ENCODE measurements at places on chromosomes 5 and 9.

GRCh38 chr9:9920425-9921060, 692.3 kb downstream of the PTPRD start:
- no peak for DNase-seq

- no peak for DNase-seq
Observed at GRCh38 chr5:129114539-129115193, 20.1 kb downstream of the ISOC1 start.

DNA sequence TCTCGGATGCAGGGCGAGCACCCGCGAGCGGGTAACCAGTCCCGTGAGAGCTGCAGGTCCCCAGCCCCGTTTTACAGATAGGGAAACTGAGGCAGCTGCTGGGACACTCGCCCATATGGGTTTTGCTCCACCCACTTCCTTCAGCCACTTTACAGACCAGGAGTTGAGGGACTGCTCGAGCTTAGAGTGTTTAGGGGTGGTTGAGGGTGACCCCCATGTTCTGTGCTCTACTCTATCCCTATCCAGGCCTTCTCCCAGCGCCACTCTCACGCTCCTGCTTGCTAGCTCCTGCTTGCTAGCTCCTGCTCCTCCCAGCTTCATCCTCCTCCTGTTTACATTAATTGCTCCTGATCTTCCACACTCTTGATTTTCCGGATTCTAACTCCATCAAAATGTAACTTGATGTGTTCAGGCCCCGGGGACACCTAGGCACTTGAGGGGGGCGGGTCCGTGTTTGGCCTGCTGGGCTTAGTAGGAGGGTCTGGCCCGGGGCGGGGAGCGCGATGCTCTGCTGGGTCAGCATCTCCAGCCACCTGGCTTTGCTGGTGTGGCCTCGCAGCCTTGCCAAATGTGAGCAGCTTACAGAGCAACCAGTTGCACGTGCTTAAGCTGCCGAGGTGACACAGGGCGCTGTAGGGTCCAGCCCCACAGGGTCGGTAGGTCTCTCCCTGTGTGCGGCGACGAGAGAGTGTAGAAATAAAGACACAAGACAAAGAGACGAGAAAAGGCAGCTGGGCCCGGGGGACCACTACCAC, 1.5 kb upstream of the PTGES2 start:
- no peak for DNase-seq

DNA sequence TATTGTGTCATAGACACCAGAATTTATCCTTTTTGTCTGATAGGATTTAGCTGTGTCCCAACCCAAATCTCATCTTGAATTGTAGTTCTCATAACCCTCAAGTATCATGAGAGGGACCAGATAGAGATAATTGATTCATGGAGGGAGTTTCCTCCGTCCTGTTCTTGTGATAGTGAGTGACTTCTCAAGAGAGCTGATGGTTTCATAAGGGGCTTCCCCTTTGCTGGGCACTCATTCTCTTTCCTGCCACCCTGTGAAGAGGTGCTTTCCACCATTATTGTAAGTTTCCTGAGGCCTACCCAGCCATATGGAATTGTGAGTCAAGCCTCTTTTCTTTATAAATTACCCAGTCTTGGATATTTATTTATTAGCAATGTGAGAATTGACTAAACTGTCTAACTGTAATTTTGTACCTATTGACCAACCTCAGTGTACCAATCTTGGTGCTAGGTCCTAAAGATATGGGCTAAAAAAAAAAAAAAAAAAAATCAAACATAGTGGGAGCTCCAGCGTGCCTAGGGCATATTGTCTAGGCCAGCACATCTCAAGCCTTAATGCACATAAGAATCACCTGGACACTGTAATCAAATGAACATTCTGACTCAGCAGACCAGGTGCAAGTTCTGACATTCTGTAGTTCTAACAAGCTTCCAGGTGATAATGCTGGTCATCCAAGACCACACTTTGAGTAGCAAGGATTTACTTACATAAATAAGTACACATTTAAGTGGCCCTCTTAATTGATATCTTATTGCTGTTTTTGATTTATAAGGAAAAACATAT, 30.5 kb downstream of the ST8SIA4 start:
- DNase-seq, result peak; percentile 34

DNA sequence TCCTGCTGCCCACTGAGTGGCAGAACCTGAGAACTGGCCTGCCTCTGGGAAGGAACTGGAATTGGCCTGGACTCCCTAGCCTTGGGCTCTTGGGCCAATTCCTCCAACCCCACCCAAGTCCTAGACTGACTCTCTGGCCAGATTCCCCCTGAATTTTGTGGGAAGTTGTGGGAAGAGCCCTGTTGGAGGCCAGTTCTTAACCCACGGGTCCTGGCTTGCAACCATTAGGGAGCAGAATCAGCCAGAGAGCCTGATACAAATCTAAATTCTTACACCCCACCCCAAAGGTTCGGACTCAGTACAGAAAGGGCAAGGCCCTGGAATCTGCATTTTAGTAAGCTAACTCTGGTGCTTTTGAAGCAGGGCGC, 125.3 kb upstream of the SLC25A48 start:
- DNase-seq, result no peak

- no peak for DNase-seq
Observed at GRCh38 chr5:140259500-140259899, 43.4 kb downstream of the PFDN1 start.

DNA sequence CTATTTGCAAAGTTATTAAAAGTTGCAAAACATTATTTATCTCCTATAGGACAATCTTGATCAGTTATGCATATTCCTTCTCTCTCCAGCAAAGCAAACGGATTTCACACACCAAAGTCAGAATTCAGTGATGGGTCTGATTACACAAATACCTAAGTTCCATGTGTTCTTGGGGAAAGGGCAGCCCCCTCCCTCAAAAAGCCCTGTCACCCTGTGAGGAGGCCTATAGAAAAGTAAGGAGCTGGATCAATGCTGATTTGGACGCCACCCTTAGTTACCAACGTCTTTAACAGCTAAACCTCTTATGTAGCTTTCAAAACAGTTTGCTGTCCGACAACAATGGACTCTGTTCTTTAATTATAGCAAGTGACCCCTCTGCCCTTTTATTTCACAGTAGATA, 6.4 kb downstream of the ZNF608 start:
- DNase-seq, result no peak

- no peak for DNase-seq
Observed at GRCh38 chr9:19108038-19108437, 5.3 kb upstream of the HAUS6 start.

DNA sequence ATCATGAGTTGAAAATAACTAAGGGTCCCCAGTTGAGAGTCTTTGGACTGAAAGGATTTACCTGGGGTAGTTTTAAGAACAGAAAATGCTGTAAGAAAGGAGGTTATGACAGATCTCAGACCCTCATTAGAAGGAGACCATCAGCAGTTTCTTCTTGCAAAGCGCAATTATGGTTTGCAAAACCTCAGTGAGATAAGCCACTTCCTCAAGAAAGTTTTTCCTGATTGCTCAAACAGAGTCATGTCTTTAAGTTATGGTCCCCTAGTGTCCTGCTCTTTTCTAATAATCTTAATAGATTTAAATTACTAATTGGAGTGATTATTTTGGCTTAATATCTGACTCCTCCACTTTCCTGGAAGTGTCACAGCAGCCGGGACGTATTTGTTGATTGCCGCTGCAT, 293.2 kb upstream of the KLF4 start:
- no peak for DNase-seq

- DNase-seq, result no peak
Observed at GRCh38 chr9:33117306-33117705, 40.8 kb upstream of the SMU1 start.

- no peak for DNase-seq
Observed at GRCh38 chr5:95931079-95931833, 30.4 kb downstream of the ELL2 start.

GRCh38 chr5:73387149-73387591, 61.4 kb downstream of the FOXD1 start:
- DNase-seq, result no peak

DNA sequence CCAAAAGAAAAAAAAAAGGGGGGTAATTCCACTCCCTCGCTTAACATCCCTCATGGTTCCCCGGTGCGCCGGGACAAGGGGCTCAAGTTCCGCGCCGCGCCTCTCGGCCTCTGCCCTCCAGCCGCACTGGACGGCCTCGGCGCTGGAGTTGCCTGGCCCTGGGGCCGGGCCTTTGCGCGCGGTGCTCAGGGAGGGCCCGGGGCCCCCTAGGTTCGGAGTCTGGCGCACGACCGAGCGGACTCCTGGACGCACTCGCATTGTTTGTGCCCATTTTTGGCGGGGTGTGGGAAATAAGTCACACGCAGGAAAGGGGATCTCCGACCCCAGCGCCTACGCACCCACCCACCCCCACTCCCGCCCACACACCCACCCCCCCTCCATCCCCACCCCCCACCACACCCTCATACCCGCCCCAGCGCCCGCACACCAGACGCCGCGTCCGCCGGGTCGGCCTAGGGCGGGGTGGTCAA, 381 bp downstream of the MED22 start:
- DNase-seq, result peak; percentile 52

GRCh38 chr9:27472195-27472594, 51.9 kb upstream of the IFNK start:
- no peak for DNase-seq

DNA sequence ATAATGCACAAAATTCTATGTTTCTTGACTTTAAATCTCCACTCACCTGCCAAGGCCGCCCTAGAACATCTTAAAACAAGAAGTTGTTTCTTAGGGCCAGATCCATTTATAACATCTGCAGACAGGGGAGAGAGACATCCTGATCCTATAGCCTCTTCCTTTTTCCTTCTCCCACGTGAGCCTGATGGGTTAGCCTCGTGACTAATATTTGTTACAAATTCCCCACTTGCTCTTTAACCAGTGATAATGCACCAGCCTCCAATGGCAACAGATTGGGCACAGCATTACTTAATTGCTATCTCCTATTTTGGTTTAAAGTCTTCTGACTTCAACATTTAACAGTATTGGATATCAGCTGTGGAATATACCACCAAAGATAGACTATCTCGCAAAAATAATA, 196.5 kb downstream of the GADD45G start:
- no peak for DNase-seq

DNA sequence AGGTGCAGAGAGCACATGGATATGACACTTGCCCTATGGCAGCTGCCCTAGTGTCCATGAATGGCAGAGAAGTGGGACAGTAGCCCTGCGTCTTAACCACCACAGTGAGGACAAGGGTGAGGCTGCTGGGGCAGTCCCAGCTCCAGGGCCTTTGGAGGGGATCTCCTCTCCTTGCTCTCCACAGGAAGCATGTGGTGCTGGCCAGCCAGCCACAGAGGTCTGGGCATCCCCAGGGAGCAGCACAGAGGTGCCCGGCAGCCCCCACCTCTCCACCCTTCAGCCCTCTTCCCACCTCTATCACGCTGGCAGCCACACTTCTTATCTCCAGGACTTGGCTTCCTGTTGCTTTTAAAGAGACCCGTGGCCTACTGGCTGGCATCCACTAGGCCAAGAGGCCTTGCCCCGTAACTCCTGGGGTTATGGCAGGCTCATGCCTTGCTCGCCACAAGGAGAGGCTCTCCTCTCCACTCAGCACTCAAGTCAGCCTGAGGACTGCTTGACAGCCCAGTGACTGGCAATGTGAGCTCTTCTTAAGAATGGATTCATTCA, 21.9 kb downstream of the CSF2 start:
- DNase-seq, result peak; percentile 72

DNA sequence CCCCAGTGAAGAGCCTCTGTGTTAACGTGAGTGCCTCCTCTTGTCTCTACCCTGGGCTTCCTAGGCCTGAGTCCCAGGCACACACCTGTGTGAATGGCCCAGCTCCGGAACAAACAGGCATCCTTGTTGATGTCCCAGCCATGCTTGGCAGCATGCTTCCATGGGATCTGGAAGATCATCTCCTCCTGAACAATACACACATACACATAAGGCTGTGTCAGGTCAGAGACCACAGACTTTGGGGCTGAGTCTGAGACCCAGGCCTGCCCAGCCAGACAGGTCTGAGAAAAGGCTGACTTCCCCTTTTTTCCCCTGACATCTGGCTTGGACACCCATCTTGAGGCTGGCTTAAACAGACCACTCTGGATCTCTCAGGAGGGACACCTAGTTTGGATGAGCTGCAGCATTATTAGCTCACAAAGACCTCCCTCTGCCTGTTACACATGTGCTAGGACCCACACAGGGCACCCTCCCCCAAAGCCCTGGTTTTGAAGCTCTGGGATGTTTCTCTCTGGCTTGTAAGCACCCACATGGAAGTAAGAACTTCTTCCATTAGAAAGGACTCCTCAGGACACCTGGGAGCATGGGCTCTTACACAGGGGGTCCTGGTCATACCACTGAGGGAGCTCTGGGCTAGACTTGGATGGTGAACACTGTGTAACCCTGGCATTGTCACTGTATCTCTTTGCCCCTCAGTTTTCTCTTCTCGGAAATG, 2.6 kb downstream of the IRF1 start:
- DNase-seq, result no peak

DNA sequence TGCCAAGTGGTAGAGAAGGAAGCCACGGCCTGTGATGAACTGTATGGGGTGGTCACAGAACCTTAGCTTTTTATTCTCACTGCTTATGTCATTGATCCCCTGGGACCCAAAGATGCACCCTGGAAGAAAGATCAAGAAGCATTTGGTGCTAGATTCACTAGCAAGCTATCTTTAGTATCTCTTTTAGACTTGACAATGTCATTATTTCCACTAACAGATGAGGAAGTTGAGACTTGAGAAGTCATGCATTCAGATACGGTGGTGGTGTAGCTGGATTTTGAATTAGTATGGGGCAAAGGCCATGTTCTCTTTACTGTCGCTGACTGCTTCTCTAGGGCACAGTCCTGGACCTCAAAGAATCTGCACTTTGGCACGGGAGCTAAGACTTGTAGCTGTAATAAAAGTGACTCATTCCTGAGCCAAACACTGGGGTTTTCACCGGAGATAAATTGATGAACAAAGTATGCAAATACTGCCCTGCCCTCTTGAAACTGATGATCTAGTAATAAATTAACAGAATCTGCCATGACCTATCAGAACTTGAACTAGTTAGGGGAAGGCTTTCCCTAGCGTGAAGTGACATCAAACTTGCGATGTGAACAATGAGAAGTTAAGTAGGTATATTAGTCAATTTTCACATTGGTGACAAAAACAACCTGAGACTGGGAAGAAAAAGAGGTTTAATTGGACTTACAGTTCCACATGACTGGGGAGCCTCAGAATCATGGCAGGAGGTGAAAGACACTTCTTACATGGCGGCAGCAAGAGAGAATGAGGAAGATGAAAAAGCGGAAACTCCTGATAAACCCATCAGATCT, 5.4 kb downstream of the GDA start:
- DNase-seq, result peak; percentile 73

DNA sequence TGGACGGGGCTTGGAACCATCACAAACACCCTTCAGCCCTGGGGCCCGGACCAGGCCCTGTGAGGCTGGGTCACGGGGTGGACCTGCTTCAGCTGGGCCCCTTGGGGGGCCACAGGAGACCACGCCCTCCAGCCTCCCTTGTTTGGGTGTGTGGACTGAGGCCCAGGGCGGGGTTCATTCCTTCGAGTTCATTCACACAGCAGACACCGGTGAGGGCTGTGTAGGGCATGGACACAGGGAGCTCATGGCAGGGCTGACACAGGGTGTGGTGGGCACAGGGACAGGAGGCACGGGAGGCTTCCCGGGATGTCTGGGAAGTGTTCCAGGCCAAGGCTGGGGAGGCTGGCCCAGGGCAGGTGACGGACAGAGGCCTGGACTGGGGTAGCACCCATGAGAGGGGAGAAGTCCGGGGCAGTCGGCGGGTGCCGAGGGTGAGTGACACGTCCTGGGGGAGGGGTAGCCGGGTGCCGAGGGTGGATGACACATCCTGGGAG, 8.9 kb downstream of the DNLZ start:
- DNase-seq, result no peak

Data from stimulated activated naive B cell treated with anti-CD40 and anti-IgM and Interleukin-4, amounts not matched to agents 10 μg/mL and 1 μg/mL and 100 μg/mL, for 72 hours (primary cell).